ENCODE measurements at places on chromosomes 16 and 17.

GRCh38 chr16:23428351-23428750 lies 24.6 kb downstream of the COG7 start:
- no peak for DNase-seq

DNA sequence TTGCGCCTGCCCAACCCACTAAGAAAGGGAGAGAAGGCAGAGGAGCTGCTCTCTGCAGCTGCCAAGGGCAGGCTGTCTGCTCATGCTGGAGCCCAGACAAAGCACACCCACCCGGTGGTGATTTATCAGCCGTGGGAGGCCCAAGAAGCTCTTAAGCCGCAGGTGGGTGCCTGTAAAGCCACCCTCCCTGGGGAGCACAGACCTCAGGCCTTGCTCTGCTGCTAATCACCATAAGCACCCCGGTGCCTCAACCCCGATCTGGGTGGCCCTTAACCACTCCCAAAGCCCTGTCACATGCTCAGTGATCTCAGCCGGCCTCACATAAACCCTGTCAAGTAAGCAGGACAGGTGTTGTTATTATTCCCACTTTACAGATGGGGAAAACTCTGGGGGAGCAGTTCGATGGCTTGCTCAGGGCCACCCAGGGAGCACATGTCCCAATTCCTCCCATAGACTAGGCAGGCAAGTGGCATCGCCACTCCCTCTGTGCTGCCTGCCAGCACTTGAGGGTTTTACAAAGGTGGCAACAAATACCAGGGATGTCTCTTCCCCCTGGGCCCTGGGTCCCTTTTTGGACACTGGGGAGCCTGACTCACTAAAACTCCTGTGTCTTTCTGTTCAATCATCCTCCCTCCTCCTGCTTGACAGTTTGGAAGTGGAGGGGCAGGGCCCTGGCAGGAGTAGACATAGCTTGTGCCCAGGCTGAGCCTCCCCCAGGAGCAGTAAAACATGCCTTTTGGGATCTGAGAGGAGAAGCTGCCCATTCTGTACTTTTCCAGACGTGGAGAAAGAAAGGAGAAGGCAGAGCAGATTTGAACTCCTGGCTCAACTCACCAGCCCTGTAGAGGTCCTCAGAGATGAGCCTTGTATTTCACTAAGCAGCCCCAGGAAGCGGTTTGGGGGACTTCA lies 299.3 kb downstream of the SOX9 start:
- DNase-seq: no peak

DNA sequence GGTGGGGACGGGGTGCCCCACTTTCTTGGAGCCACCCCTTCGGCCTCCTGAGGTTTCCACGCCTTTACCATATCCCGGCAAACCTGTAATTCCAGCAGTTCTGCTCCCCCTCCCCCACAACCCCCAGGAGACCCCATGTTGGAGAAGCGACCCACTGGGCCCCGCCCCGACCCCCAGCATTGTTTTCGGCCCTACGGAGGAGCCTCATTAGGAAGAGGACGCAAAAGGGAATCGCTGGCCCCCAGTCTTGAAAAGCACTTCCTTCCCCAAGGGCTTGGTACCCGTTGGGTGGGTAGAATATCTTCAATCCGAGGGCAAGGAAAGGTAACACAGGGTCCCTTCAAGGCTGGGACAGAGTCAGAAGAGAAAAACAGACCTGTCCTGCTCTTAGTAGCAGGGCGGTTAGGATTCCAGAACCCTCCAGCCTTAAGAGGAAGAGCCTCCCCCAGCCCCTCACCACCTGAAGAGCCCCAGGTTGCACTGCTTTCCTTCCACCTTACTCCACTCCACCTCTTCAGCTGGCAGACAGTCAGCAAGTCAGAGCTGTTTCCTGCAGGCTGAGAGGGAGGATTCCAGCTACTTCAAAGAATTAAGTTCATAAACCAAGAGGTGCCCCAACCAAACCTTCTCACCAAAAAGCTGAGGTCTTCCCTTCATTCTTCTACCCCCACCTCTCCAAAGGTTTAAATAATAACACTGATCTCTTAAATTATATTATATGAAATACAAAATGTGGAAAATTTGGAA lies 803 bp upstream of the TLCD2 start:
- no peak for DNase-seq

DNA sequence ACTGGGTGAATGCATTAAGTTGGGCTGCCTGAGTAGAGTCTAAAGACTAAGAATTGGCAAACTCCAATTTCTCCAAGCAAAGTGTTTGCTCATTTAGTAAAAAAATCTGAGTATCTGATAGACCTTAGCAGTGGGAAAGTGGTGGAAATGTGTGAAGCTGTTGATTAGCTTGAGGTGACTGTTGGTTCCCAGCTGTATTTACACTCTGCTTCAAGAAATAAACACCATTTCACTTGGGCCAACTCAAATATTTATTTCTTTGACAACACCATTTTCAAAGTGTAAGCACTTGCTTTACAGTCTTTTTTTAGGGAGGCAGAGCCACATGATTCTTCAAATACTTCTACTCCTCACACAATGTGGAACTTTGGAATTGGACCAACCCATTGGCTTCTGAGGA lies 8.7 kb downstream of the KCTD19 start:
- DNase-seq: no peak

- DNase-seq: no peak
Observed at GRCh38 chr16:58042886-58043515, 17.4 kb downstream of the MMP15 start.

GRCh38 chr16:2447920-2448583 lies 11.9 kb upstream of the TEDC2 start:
- no peak for DNase-seq

- no peak for DNase-seq
Observed at GRCh38 chr16:90001761-90002503, 17.3 kb downstream of the DBNDD1 start.

DNA sequence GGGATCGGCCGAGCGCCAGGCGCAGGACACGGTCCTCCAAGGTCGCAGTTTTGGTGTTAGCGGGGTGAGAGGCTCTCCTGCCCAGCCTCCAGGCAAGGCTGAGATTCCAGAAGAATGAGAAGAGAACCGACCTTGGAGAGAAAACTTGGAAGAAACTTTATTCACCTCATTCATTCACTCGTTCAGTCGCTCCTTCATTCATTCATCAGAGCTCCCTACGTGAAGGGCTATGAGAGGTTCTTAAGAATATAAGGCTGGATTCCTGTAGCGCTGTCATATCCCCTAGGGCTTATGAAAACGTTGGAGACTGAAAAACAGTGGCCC lies 991 bp upstream of the MYH10 start:
- DNase-seq: no peak

GRCh38 chr17:49779739-49780231 lies 8.7 kb upstream of the KAT7 start:
- DNase-seq: no peak

GRCh38 chr17:80886641-80887573 lies 104.7 kb upstream of the CHMP6 start:
- DNase-seq: no peak

DNA sequence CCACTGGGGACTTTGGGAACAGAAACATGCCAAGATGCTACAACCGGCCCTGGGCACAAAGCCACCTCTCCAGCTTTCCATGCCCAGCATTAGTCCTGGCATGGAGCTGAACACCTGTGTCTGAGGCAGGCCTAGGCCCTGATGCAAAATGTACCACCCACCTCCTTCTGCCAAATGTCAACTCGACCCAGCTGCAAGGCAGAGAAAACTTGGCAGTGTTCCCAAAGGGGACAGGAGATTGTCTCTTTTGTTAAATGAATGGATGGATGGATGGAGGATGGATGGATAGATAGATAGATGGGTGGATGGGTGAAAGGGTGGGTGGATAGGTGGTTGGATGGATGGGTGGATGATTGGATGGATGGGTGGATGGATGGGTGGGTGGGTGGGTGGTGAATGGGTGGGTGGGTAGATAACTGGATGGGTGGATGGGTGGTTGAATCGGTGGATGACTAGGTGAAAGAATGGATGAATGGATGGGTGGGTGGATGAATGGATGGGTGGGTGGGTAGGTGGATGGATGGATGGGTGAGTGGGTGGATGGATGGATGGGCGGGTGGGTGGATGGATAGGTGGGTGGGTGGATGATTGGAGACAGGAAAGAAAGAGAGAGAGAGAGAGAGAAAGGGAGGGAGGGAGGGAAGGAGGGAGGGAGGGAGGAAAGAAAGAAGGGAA lies 73.4 kb upstream of the TNRC6C start:
- DNase-seq: no peak

DNA sequence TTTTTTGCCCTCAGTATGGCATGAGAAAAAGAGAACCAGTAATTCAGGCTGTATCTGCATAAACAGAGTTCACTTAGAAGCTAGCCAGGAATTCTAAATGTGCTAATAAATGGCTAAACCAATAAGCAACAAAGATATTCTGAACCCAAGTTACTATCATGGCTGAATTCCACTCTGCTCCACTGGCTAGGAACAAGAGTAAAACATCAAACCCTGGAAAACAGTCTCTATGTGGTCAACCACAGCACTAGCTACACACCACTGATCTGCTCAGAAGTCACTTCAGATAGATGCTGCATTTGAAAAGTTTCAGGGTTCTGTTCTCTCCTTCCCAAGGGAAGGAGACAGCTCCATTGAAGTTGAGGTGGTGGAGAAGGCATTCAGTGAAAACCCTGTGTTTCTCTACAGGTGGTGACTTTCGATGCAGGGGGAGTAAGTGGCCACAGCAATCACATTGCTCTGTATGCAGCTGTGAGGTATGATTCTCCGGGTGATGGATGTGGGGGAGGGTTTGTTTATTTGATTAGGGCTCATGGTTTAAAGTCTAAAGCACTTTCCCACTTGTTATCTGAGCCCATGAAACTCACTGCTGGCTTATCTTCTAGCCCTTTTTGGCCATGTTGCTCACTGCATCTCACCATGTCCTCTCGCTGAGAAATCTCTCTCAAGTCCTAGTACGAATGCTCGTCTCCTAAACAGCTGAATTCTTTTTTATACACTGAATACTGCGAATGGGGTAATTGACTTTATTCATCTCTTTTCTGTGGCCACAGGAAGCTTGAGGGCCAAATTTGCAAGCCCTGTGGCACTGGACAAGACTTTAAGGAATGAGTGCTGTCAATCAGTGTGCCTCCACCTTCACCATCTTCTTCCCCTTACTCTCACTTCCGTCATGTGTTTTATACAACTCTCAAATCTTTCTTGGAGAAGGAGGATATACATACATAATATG lies 39.9 kb downstream of the CENPV start:
- no peak for DNase-seq

Measured in esophagus squamous epithelium (tissue), 5 donors.